T-helper 2 cell (primary cell): ENCODE measurements at places on chromosomes 3 and 15.

GRCh38 chr3:71657831-71658530 is 67.2 kb downstream of the EIF4E3 start:
- DNase-seq, result no peak

GRCh38 chr15:68696414-68697363 is 117.9 kb downstream of the CORO2B start:
- DNase-seq, result no peak

DNA sequence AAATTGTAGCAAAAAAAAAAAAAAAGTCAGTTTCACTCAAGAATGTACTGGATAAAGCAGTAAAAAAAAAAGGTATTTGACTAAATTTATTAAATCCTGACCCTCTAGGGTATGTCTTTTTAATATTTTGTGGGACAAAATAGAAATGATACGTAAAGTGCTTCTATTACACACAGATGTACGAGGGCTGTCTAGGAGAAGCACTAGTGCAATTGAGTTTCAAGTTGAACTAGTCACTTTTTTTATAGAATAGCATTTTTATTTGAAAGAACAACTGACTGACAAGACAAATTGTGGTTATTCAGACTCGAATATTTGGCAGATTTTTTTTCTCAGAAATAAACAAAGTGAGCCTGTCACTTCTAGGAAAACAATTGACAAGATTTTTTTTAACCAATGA is 49.0 kb downstream of the CCDC54 start:
- DNase-seq, result no peak

GRCh38 chr3:101319531-101319930 is 844 bp downstream of the IMPG2 start:
- DNase-seq, result no peak

DNA sequence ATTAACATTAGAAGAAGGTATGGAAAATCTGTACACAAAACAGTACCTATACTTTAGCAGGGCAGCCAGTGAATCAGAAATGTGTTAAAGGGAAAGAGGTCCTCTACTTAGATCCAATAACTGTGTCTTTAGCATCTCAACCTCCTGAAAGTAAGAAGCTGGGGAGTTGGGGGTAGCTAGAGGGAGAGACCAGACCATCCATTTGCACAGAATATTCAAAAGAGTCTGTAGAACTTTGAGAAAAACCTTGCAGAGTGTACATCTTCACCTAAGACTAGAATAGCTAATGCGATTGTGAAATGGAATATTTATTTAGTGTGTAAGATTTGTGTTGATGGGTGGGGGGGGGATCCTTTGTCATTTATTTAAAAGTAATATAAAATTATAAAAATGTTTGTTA is 124.8 kb downstream of the RBPMS2 start:
- DNase-seq, result no peak
